AG09319 (cell line): ENCODE measurements at places on chromosomes 12 and 14.

DNA sequence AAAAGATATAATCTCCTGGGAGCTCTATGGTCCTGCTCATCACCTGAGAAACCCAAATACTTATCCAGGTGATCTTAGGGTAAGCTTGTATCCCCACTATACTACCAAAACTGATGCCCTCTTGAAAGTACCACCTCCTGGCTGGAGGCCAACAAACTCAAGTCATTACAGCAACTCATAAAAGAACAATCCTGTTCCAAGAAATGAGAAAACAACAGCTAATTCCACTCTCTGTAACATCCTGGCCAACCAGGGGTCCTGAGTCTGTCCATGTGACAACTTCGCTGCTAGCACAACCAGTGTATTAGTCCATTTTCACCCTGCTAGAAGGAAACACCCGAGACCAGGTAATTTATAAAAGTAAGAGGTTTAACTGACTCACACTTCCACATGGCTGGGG, 190.0 kb upstream of the BMP4 start:
- no peak for DNase-seq

GRCh38 chr14:59622631-59623030, 46.0 kb upstream of the CCDC175 start:
- no peak for DNase-seq

GRCh38 chr12:58950739-58951100, 30.4 kb upstream of the LRIG3 start:
- DNase-seq = no peak

DNA sequence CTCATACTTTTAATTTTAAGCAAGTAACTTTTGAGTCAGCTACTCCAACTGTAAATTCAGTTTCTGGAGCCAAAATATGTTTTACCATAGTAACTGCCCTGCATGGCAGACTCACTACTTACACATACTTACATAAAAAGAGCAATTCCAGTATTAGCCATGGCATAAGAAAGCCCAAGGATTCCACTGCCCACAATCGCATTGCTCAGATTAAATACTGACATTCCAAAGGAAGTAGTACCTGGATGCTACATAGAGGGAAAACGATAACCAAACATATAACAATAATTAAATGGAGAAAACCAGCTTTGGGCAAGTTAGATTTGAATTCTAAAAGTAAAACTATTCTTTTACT, 2.2 kb downstream of the SLC38A2 start:
- DNase-seq = no peak
